Lung microvascular endothelial cell (primary cell): ENCODE measurements at places on chromosomes 7 and 10. TPM values are rescaled to one million over a fixed set of nuclear protein-coding genes. Genes with fewer than 3 reads are reported as not detected.

NODAL gene
- total RNA-seq: not detected in 2 replicates

RP9 gene
- 7.6 and 9.1 TPM in 2 replicates for total RNA-seq

KIN gene
- total RNA-seq: 3.1 and 5.0 TPM in 2 replicates

ZNF488 gene
- under 0.01 TPM in 2 replicates for total RNA-seq

TBC1D12 gene
- 10.0 and 16.9 TPM in 2 replicates for total RNA-seq

MACC1 gene
- total RNA-seq: under 0.01 TPM in 2 replicates

PGAM2 gene
- total RNA-seq: under 0.01 TPM in 1 of 2 replicates, not detected in the other

ZNF853 gene
- 1.1 and 4.8 TPM in 2 replicates for total RNA-seq

PDZD7 gene
- total RNA-seq: 0.20 and 0.44 TPM in 2 replicates
